ENCODE measurements at places on chromosomes 4 and X.

- no peak for DNase-seq
Observed at GRCh38 chr4:111933703-111934102, 211.6 kb upstream of the FAM241A start.

GRCh38 chrX:118694638-118695037, 32.8 kb upstream of the IL13RA1 start:
- DNase-seq: no peak

DNA sequence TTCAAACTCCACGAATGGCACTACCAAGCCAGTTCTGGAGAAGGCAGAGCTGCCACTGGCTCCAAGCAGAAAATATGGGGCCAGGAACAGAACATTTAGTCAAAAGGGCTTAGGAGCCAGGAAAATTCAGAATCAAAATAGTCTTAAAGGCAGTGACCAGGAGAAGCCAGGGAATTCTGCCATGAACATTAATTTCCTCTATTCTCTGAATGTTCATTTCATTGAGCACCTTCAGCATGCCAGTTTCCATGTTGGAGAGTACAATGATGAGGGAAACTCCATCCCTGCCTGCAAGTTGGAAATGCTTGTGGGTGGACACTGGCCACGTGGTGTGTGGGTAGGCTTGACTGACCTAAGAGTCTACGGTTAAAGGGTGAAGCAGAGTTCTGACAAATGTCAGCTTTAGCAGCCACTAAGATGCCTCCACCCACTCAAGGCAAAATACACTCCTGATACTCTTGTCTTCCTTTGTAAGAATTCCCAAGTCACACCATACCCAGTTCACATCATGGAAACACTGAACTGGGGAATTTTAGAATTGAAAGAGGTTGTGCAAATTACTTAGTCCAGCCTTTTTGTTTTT, 190.1 kb upstream of the C1QTNF7 start:
- DNase-seq: no peak

- no peak for DNase-seq
Observed at GRCh38 chrX:110026099-110026844, 23.4 kb downstream of the TMEM164 start.

DNA sequence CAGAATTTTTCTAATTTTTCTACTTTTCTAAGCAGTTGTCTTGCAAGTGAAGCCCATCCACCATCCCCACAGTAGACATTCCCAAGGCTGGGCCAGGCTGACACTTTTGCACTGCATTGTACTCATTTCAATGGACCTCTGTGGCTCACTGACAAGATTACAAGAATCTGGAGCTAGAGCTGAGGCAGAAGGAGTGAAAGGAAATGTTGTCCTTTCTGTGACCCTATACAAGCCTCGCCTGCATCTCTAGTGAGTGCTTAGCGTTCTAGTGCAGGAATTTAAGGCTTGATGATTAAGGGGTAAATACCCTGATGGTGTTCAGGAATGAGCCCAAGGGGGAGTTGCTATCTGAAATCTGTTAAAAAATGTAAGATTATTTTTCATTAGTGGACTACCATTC, 6.3 kb downstream of the MAGED1 start:
- DNase-seq: no peak

GRCh38 chr4:141462361-141462760, 174.0 kb upstream of the IL15 start:
- no peak for DNase-seq

DNA sequence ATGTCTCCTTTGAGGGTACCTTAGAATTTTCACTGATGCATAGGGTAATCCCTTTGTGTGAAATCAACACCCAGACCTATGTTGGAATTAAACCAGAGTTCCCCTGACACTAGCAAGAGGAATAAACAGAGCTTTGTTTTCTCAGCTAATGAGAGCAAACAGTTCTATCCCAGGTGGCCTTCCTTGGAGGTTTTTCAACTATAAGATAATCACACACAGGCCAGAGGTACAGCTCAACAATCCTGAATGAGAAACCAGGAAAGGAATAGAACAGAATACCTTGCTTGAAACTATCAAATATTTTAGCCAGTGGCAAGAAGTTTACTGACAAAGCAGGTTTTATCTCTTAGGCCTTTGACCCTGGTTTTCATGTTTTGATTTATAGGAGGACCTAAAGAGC, 100.2 kb downstream of the OTC start:
- DNase-seq: no peak

DNA sequence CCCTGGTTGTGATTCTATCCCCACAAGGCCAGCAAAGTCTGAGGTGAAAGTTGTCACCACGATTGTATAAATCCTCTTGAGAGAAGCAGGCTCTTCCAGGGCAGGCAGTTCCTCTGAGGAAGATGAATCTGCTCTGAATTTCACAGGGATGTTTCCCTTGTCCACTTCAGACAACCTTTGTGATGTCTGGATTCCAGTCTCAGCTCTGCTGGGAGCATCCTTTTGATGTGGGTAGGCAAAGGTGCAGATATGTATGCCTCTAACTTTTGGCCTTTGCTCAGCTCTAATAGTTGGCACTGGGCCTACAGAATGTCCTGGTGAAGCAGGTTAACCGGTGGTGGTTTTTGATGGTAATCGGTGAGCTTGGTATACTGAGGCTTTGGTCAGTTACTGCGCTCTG, 50.6 kb upstream of the WDR1 start:
- no peak for DNase-seq

GRCh38 chr4:31094474-31094873, 374.3 kb downstream of the PCDH7 start:
- DNase-seq: no peak

DNA sequence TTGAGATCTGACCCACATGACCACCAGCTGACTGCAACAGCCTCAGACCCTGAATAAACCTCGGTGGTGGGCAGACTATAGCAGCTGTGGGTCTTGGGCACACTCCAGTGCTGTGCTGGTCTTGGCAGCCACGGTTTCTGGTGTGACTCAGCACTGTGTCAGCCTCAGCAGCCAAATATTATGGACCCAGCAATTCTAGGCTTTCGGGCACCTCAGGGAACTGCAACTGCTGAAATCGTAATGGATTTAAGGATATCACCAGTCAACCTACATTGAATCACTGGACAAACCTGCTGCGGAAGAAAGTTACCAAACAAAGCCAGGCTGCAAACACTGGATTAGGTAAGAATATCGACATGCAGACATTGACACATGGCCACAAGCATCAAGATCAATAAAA, 10.5 kb upstream of the UBE2NL start:
- DNase-seq: no peak

- DNase-seq: no peak
Observed at GRCh38 chr4:89898304-89898716, 3.7 kb downstream of the MMRN1 start.

GRCh38 chrX:33831211-33831610, 300.9 kb downstream of the FAM47A start:
- no peak for DNase-seq

DNA sequence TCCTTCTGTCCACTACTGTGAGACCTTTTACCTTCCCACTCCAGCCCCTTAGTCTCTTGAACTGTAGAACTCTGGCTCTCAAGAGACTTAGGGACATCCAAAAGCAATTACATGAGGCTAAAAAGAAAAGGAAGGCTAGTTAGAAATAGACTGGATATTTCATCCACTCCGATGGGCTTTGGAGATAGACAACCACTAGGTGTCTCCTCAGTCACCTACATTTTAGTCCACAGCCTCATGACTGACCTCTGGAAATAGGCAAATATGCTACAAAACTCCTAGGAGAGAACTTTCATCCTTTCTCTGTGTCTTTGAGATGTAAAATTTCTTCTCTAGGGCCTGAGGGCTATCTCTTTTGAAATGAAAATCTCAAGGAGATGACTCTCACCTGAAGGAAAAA, 45.1 kb upstream of the LAMP2 start:
- DNase-seq: no peak

- no peak for DNase-seq
Observed at GRCh38 chr4:44725166-44725565, 1.2 kb downstream of the GNPDA2 start.

DNA sequence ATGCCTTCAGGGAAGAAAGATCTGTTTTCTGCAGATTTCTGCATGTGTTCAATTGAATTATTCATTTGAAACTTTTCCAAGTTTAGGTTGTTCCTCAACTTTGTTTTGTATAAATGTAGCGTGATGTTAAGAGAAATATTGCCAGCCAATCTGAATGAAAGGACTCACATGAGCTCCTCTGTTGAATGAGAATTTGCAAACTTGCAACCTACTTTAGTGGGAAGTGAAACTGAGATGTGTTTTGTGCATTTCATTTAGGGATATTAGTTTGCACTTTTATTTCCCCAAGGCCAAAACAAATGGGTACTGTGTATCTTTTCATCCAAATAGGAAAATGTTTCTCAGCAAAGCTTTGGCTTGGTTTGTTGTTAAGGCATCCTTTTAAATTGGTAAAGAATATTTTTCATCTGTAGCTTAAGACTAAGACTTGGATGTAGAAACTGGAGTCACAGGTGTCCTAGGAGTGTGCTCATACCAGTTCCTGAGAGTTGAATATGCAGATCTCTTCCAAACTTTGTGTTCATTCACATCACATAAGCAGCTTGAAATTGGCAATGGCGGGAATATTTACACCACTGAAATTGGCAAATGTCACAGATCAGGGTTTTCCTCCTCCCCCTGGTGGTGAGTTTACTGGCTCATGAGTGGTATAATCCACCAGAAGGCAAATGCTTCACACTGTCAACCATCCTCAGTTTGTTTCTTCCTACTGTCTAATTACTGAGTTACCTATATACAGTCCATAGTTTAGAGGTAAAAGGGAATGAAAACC, 193.6 kb upstream of the BANK1 start:
- DNase-seq: peak; percentile 12

DNA sequence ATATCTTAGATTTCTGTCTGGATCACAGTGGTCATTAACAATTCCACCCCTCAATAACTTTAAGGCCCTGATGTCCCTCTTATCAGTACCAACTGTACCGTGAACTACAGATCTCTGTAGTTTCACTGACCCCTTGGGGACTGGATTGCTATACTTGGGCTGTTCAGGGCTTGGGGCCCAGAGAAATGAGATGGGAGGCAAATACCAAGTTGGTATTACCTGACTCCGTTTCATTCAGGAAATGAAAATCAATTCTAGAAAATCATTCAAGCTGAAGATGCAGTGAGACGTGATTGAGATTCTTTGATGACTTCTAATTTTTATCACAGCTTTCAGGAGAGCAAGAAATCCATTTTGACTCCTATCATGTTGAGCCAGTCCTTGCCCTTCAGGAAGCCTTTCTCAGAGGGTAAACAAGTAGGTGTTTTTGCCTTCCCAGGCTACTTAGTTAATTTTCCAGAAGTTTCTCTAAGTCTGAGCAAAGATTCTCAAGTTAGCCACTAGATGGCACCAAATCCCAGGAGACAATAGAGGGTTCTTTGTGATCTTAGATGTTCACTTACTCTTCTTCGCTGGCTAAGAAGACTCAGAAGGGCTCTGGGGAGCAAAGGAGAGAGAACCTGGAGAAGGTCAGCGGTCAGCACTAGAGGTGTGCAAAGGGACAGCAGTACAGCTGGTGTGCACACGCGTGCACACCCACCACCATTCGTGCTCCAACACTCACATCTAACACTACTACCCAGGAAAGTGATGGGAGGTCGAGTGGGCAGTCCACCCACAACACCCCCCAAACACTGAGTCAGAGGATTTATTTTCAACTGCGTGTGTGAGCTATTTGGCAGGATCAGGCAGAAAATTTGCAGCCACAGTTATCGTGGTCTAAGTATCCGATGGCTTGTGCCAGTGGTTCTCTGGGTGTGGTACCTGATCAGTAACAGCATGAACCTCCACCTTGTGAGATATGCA, 7.4 kb downstream of the HNRNPH2 start:
- DNase-seq: no peak

DNA sequence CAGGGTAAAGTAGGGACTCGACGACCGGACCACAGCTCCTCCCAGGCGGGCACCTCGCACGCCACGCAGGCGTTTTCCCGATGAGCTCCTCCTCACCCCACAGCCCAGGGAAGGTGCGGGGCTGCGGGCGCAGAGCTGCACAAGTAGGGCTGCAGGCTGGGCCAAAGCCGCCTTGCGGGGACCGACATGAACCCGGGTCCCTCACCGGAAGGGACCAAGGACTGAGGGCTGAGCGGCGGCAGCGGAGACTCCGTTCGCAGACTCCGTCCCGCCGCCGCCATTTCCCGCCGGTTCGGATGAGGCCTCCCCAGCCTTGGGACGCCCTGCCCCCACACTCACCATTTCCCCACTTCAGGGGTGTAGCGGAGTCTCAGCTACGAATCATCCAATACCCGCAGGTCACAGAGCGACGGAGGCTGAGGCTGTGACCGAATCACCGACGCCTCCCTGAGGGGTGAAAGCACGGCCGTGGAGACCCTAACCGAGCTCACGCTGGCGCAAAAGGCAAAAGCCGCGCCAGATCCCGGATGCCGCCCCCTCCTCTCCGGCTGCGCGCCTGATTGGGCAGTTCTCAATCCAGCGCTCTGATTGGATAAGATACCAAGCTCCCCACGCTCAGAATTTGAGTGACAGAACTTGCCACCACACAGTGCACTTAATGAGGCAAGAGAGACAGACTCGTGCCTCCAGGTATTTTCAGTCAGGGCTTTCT, at the start of gene ZNF732:
TSS of gene ZNF732 (minus strand) at position 506 of the 712 bp plus-strand sequence. CDS start at position 342, 164 bp downstream.
- no peak for DNase-seq

GRCh38 chr4:137861682-137862081, 329.4 kb upstream of the PCDH18 start:
- DNase-seq: no peak

GRCh38 chr4:168515222-168516011, 18.6 kb downstream of the PALLD start:
- DNase-seq: no peak

GRCh38 chr4:94127707-94128328, 79.8 kb upstream of the SMARCAD1 start:
- no peak for DNase-seq

GRCh38 chr4:176953021-176953420, 160.3 kb upstream of the VEGFC start:
- DNase-seq: no peak

GRCh38 chr4:45453258-45453853, 670.5 kb downstream of the GABRG1 start:
- no peak for DNase-seq

- DNase-seq: no peak
Observed at GRCh38 chrX:136028383-136028984, 43.2 kb downstream of the SLC9A6 start.

DNA sequence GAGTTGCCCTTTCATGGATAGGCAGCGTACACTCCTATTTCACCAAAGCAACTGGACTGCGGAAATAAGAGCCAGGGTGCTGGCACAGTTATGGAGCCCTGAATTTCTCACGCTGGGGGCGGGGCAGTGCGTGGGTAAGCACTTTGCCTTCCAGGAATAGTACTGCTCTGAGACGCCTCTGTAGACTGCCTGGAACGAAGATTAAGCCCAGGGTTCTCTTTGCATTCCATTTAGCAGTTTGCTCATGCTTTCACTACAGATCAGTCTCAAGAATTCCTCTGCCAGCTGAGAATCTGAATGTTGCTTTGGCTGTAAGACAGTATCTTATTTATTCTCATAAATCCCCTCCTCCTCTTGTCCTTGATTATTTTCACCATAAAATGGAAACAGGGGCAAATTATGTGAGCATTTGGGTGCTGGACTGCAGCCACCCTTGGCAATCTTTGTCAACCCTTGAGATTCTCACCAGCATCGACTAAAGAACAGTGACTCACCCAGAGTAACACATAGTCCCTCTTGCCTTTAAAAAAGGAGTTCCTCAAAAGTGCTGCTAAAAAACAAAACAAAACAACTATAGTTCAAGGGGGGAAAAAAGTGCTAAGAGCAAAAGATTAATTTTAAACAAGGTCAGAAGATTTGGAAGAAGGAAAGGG, 88.9 kb upstream of the CITED1 start:
- no peak for DNase-seq

- no peak for DNase-seq
Observed at GRCh38 chr4:138602664-138603063, 360.5 kb upstream of the SLC7A11 start.

GRCh38 chr4:106868381-106869035, 167.6 kb downstream of the DKK2 start:
- DNase-seq: no peak

- no peak for DNase-seq
Observed at GRCh38 chr4:76696109-76696508, 201.8 kb downstream of the SOWAHB start.
